H7 (cell line): ENCODE measurements at places on chromosomes 5 and 9.

DNA sequence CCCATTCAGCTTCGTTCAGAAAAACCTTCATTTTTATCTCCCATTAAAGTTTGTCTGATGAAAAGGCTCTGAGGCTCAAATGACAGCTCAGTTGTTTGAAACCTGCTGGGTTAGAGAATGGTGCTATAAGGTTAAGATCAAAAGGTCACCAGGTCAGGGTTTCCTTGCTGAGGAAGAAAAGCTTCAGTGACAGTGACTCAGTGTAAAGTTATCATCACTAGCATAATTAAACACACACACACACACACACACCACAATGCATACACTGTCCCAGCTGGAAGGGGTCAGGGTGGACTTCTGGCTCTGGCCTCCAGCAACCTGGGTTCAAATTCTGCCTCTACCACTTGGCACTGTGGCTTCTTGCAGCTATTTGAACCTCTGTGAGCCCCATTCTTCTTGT, 281.1 kb downstream of the DOCK8 start:
- DNase-seq = no peak

- no peak for DNase-seq
Measured at GRCh38 chr9:122387536-122387935, 16.7 kb downstream of the PTGS1 start.

- no peak for DNase-seq
Measured at GRCh38 chr9:268616-269015, 54.0 kb downstream of the DOCK8 start.

DNA sequence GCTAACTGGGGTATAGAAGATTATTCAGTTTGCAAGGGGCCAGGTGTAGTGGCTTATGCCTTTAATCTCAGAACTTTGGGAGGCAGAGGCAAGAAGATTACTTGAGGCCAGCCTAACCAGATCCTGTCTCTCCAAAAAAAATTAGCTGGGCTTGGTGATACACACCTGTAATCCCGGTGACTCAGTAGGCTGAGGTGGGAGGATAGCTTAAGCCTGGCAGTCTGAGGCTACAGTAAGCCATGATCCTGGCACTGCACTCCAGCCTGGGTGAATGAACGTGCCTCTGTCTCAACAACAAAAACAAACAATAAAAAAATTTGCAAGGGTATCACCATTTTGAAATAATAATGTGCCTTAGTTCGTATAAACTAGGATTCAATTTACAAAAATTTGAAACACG, 51.3 kb downstream of the BAAT start:
- DNase-seq = no peak
